ENCODE measurements at places on chromosomes 16 and 17.

- DNase-seq = peak; percentile 72
Observed at GRCh38 chr17:30292286-30292858, 628 bp upstream of the BLMH start.

DNA sequence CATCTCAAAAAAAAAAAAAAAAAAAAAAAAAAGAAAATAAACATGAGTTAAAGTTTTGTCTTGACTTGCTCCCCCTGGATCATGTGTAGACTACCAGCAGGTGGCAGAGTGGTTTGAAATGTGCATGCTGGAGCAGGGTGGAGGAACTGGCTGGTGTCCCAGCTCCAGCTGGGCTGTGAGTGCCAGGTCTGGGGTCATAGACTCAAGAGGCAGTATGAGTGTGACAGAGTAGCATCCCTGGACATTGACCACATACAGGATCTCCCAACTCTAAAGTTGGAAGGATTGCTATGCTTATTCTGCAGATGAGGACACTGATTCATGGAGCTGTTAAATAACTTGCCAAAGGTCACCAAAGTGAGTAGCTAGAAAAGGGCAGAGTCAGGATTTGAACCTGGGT lies 198.0 kb upstream of the MPHOSPH6 start:
- peak; percentile 58 for DNase-seq

GRCh38 chr16:54125751-54126655 lies 160.6 kb downstream of the IRX3 start:
- no peak for DNase-seq

DNA sequence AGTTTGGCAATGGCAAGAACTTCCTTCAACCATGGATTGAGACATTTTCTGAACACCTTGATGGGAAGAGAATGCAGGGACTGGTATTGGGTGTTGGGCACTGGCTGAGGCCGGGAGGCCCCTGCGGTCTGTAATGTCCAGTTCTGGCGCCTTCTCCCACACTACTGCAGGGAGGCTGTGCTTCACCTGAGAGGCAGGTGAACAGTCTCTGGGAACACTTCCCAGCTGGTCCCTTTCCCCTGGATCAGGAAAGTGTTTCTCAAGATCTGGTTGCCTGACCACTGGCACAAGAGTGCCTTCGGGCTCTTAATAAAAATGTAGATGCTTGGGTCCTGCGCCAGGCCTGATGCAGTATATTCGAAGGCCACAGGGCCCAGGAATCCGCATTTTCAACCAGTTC lies 28.5 kb upstream of the NAT9 start:
- no peak for DNase-seq

GRCh38 chr17:9842057-9842758 lies 16.5 kb downstream of the GLP2R start:
- DNase-seq = peak; percentile 35
